HCEC 1CT (cell line): ENCODE measurements at places on chromosomes 6 and 20.

DNA sequence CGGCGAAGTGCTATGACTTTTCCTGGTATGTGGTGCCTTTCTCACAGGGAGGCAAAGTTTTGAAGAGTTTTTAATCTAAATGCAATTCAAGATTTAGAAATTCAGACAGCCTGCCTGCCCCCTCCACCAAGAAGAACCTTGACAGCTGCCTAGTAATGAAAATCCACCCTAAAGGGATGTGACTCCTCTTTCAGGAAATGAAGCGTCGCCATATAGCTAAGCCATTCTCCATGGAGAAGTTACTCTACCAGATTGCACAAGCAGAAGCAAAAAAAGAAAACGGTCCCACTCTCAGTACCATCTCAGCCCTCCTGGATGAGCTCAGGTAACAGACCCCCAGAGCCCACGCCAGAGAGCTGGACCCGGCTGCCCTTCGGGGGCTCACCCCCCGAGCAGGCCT lies 150.1 kb downstream of the DTNBP1 start:
- no peak for DNase-seq

GRCh38 chr6:5442319-5442718 lies 181.0 kb downstream of the FARS2 start:
- DNase-seq, result no peak

DNA sequence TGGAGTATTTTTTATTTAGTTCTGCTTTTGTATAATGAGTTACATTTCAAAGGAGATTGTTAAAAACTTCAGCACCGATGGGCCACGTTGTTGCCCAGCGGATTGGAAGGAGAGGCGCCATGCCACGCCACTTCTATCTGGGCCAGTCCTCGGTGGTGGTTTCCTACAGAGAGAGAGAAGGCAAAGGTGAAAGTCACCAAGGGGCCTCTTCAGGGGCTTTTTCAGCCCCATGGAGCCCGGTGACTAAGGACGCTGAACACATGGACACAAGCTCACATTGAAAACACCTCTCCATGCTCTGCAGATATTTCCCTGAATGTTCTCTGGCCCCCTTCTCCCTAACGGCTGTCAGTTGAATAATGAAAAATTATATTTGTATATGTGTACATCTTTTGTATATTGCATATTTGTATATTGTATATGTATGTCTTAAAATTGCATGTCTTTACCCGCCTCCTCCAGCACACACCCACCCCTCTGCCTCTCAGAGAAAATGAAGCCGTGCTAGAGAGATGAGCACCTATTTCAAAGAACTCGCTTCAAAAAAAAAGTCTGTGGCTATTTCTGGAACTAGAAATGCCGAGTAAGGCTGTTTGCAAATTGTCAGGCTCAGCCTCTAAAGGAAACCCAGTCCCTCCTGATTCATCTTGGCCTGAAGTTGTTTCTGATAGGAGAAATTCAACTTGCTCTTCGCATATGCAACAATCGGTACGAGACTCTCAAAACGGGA lies 91.9 kb upstream of the CDH4 start:
- DNase-seq, result no peak

DNA sequence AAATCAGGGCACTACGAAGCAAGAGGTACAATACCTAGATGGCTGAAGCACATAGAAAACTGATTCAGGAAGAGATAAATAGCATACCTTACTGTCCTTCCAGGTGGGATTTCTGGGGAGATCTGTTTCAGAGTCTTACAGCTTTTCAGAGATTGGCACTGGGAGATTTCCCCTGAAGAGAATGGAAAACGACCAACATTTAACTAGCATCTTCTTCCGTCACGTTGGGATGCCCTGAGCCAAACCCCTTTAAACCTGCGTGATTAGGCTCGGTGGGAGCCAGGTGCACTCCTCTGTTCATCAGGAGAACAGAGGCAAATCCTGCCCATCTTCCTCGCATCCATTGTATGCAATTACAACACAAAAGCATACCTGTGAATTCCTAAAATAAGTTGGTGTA lies 614.5 kb downstream of the HDGFL1 start:
- no peak for DNase-seq

DNA sequence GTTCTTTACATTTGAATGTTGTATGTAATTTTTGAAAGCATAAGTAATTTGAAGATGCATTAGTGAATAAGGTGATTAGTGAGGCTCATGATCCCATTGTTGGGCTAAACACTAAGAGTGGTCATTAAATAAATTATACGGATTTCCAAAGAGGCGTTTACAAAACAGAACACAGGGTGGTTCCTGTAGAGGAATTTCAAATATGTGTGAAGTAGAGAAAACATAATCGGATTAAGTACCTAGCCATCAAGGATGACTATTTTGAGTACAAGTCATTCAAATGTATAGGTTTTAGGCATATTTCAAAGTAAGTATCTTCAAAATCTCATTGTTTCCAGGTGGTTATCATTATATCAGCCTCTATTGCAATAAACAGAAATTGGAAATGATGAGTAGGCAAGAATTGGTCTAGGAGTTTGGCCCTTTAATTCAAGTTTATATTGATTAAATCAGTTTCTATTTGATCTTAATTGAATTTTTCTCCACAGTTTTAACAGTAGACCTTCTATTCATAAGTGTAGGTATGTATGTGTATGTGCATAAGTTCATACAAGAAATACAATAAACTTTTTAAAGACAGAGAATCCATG lies 94.8 kb downstream of the MYLK4 start:
- DNase-seq, result no peak

DNA sequence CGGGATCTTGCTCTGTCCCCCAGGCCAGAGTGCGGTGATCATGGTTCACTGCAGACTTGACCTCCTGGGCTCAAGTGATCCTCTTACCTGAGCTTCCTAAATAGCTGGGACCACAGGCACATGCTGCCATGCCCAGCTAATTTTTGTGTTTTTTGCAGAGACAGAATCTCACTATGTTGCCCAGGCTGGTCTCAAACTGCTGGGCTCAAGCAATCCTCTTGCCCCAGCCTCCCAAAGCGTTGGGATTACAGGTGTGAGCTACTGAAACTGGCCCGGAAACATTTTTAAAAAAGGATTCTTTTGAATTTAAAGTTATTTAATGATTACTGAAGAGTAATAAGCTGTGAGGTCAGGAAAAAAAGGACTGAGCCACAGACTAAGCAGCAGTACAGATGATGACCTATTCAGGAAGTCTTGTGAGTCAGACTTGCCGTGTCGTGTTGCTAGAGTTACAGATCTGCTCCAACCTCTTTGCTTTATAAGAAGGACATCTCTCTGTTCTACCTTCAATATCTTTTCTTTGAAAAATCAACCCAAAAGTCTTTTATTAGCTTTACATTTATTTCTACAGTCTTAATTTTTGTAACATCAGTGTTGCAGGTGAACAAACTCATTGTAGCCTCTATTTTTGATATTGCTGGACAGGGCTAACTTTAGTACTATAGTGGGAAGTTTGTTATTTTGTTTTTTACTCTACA lies 108.7 kb downstream of the NCOA3 start:
- DNase-seq, result peak; percentile 86

DNA sequence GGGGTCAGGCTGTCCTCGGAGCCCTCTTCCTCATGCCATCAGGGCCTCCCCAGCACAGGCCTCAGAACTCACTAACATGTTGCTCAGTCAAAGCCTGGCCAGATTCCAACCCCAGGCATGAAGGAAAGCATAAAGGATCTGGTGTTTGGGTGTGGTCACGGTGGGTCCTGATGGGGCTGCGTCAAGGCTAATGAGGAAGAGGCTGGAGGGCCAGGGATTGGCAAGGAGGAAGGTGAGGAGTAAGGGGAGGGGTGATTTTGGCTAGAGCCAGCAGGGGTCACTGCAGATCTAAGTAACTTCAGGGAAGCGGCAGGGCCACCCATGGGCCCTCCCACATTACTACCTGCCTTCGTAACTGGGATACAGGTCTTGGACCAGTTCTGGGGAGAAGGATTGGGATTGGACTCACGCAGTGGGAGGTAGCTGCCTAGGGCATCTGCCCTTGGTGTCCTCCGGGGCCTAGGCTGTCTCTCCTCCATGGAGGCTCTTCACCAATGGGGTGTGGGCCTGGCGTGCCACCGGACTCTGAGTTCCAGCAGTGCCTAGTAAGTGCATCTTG lies 36.2 kb upstream of the MRPS18A start:
- DNase-seq, result peak; percentile 45

DNA sequence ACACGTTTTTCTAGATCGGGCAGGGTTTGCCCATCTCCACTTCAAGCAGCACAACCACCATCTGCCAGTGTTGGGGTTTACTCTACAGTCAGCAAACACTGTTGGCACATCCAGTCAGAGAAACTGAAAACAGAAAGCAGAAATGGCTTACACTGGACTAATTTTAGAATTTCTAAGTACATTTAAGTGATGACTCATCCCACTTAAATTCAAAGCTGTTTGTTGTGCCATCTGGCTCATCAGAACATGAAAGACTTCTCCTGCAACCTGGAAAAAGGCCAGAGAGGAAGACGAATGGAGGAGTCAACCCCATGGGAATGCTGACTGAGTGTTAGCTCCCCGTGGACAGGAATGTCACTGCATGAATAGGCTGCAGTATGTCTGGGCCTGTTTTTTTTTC lies 21.8 kb downstream of the FAM209B start:
- peak; percentile 99 for DNase-seq

GRCh38 chr20:19830211-19830785 lies 72.2 kb downstream of the RIN2 start:
- DNase-seq, result peak; percentile 7

DNA sequence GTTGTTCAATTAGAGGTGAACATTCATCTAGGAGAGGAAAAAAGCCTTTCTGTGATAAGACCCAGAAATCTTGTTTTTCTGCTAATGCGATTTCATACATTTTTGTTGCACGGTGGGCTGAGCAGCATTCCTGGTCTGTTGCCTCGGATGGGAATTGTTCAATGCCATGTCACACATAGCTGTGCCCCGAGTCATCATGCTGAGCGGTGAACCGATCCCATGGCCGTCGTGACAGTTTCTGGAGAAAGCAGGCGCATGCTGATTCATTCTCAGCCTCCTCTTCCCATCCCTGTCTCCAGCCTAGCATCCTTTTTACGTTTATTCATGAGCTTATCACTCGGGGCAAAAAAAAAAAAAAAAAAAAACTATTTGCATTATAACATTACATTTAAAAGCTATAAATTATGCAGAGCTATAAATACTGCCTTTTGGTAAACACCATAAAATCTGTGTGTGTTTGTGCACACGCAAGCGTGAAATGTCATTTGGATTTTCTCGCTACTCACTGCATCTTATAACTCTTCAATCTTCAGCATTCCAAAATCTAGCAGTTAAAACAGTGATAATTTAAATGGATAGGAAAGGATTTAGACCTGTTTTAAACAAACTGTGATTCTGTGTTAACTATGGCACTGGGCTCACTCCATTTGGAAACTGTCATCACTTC lies 58.9 kb upstream of the IFNGR1 start:
- DNase-seq, result peak; percentile 80

DNA sequence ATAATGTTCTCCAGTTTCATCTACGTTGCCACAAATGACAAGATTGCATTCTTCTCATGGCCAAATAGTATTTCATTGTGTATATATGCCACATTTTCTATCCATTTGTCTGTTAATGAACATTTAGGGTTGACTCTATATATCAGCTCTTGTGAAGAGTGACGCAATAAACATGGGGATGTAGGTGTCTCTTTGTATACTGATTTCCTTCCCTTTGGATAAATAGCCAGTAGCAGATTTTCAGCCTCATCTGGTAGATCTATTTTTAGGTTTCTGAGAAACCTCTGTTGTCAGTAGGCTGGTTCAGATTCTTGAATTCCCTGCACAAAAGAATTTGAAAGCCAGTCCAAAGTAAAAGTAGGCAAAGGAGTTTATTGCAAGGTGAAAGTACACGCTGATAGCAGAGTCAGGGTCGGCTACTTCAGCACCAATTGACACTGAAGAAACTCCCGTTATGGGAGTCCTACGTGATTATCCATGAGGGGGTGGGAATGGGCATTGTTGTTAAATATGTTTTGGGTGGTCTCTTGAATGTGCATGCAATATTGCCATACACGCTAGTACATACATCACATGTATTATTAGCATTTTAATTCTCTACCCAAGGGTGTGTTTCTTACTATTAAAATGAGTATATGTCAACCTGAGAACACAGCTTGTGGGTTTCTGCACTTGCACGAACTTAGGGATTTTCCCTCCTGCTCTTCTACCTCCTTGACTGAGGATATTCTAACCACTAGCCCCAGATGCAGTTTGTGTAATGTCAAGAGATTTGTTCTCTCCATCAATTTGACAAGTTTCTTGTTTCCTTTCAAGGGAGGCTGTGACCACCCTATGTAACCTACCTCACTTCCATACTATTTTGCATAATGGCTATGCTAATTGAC lies 14.4 kb upstream of the SLC17A2 start:
- no peak for DNase-seq

GRCh38 chr6:139323511-139324300 lies 31.9 kb upstream of the TXLNB start:
- DNase-seq, result peak; percentile 70

- no peak for DNase-seq
Observed at GRCh38 chr6:151877458-151877857, 70.0 kb downstream of the ESR1 start.

DNA sequence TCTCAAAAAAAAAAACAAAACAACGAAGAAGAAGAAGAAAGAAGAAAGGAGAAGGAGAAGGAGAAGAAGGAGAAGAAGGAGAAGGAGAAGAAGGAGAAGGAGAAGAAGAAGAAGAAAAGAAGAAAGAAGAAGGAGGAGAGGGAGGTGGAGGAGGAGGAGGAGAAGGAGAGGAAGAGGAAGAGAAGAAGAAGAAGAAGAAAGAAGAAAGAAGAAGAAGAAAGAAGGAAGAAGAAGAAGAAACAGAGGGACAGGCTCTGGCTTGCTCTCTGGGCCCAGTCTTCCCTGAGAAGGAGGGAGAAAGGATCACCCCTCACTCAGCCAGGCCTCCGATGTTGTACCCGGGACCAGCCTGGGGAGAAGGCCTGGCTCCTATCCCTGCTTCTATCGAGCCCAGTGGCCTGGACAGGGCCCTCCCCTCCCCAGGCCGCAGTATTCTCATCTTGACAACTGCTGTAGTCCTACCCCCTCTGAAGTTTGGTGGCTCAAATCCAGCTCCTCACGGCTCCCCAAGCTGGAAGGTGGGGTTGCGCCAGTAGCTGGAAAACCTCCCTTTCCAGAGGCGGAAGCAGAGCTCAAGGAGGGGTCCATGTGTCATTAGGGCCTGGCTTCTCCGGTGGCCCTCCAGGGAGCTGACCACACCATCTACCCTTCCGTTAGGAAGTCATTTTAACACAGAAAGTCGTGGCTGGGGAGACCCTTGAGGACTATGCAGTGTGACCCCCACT lies 18.9 kb downstream of the C6orf132 start:
- DNase-seq, result no peak

- no peak for DNase-seq
Observed at GRCh38 chr20:17940224-17940971, 28.2 kb downstream of the SNX5 start.

GRCh38 chr6:44339763-44340625 lies 2.5 kb upstream of the SPATS1 start:
- peak; percentile 48 for DNase-seq

GRCh38 chr6:124355146-124355545 lies 551.5 kb downstream of the NKAIN2 start:
- no peak for DNase-seq

- DNase-seq, result no peak
Observed at GRCh38 chr20:45998761-45999160, 9.9 kb upstream of the MMP9 start.
